ENCODE measurements at places on chromosomes 2 and 18. TPM values are rescaled to one million over a fixed set of nuclear protein-coding genes. Genes with fewer than 3 reads are reported as not detected.

DNA sequence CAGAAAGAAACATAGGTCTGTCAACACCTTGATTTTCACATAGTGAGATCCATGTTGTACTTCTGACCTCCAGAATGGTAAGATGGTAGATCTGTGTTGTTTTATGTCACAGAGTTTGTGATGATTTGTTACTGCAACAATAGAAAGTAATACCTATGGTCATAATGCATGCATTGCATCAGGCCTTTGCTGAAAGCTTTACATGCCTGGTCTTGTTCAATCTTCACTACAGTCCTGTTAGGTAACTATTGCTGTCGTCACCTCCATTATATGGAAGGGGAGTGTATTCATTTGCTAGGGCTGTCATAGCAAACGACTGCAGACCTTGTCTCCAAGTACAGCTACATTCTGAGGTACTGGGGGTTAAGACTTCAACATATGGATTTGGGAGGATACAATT, 243.5 kb downstream of the ANAPC1 start:
- DNase-seq, result no peak

- DNase-seq, result no peak
Observed at GRCh38 chr2:23712756-23713151, 214.2 kb downstream of the ATAD2B start.

- no peak for DNase-seq
Observed at GRCh38 chr2:214076527-214076926, 334.3 kb upstream of the VWC2L start.

GRCh38 chr18:908758-909724, 4.4 kb downstream of the ADCYAP1 start:
- DNase-seq, result no peak

DNA sequence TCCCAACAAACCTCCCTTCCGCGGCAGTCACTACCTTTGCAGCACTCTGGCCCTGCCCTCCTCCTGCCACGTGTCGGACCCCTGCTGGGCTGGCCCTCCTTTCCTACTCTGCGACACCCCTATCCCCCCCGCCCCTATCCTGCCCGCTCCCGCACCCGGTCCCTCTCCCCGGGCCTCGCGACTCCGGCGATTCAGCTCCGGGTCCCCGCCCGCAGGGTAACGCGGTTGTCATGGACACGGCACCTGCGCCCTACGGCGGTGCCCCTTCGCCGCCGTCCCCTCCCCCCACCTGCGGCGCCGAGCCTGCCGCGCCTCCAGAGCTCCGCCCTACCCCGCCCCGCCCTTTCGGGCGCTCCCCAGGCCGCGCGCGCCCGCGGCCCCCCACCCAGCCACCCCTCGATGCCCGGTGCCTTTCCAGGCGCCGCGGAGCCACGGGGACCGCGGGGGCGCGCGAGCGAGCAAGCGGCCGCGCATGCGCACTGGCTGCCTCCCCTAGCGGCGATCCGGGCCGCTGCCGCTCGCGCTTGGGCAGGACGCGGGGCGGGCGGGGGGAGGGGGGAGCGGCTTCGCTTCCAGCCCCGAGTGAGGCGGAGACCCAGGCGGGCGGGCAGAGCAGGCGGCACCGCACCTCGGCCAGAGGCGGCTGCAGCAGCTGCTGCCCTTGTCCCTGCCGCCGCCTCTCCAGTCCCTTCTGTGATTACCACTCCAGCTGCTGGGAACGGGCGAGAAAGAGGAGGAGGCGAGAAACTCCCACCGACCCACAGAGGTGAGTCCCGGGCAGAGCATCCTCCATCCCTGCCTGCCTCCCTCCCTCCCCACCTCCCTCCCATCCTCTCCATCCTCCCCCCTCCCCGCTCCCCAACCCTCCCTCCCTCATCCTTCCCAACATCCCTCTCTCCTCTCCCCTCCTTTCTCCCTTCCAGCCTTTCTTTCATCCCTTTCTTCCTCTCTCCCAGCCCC, at the start of gene CTNNA2:
Gene CTNNA2 (plus strand): TSS at position 610 of the 960 bp plus-strand sequence.
- DNase-seq, result peak; percentile 31

Gene EIF2AK3
- 39.1 TPM for total RNA-seq

DNA sequence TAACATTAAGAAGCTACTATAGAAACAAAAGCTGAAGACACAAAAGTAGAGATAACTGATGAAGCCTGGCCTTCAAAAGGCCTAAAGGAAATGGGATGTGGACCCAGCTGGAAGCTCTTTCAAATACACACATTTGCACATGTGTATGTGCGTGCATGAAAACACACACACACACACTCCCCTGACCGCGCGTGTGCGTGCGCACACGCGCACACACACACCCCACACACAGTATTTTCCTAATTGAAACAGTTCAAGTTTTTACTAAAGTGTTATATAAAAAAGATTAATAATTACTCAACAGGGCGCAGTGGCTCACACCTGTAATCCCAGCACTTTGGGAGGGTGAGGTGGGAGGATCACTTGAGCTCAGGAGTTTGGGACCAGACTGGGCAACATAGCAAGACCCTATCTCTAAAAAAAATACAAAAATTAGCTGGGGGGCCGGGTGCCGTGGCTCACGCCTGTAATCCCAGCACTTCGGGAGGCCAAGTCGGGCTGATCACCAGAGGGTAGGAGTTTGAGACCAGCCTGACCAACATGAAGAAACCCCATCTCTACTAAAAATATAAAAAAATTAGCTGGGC, 111.5 kb downstream of the PLEKHM3 start:
- DNase-seq, result no peak

Gene ASXL3
- total RNA-seq, result 1.3 TPM

Gene FBXO15
- 0.42 TPM for total RNA-seq

DNA sequence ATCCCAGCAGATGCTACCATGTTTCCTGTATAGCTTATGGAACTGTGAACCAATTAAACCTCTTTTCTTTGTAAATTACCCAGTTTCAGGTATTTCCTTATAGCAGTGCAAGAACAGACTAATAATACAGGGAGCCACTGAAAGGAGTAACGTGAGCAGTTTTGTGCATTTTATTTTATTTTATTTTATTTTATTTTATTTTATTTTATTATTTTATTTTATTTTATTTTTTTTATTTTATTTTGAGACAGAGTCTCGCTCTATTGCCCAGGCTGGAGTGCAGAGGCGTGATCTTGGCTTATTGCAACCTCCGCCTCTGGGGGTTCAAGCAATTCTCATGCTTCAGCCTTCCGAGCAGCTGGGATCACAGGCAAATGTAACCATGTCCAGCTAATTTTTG, 156.3 kb upstream of the MSH6 start:
- no peak for DNase-seq

GRCh38 chr2:209834767-209835166, 63.1 kb downstream of the UNC80 start:
- no peak for DNase-seq

GRCh38 chr2:204115137-204116056, 178.8 kb downstream of the ICOS start:
- no peak for DNase-seq

DNA sequence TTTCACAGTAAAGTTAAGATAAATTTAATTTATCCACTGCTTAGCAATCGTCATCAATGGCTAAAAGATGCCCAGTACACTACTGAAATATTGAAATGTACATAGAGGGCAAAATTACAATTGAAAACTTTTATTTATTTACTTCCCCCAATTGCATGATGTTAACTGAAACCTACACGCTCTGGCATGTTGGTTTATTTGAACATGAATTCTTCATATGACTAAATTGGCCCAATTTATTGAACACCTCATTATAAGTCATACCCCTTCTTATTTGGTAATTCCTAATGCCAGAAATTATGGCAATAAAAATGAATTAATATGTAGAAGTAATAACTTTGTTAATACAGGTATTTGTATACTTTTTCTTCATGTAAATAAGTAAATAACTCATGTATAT, 183.0 kb upstream of the ZC3H15 start:
- no peak for DNase-seq

- DNase-seq, result no peak
Observed at GRCh38 chr2:241003369-241003768, 5.0 kb downstream of the SNED1 start.

GRCh38 chr18:7520200-7520785, 46.8 kb upstream of the PTPRM start:
- DNase-seq, result no peak

GRCh38 chr2:128635361-128635900, 316.8 kb upstream of the HS6ST1 start:
- no peak for DNase-seq

GRCh38 chr18:48918660-48919456, 31.9 kb downstream of the SMAD7 start:
- DNase-seq, result no peak

DNA sequence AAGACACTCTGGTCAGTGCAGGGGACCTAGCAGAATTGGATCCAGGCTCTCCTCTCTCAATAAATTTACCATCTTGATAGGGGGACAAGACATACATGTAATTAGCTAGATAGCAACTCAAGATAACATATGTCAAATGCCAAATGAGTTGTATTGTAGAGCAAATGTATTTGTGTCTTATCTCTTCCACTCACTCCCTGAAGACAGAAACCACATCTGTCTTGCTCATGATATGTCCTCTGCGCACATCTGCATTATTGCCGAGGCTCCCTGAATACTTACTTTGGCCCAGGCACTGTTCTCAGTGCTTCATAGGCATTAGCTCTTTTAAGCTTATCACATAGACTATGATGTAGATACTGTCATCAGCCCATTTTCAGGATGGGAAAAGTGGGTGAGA, 122.9 kb upstream of the GATA6 start:
- no peak for DNase-seq

DNA sequence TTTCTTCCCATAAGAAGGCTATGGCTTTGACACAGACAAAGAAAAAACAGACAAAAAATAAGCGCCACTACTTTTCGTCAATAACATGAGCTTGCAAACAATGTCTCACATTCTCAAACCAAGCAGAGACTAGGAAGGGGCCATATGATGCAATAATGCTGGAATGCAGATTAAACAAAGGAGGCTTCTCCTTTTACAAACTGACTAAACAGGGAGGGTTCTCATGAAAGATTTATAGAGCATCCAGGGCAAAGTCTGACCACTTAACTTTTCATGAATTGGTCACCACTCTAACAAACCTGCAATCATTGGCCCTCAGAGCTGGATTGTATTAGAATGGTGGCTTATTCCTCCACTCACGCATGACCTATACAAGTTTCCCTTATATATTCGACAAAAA, 663.3 kb upstream of the CHAC2 start:
- no peak for DNase-seq

DNA sequence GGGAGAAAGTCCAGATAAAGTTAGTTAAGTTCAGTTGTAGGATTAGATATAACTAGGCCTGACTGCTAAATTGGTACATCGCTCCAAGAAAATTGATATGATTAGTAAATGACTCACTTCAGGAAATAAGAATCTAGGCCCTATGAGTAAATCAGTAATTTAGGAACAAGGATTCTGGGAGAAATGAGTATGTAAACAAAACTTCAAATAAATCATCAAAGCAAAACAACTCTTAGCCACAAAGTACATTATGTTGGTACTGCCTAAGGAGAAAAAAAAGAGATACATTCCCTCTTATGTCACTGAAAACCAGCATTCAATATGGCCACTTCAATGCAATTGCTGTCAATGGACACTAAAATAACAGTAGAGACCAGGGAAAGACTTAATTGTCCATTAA, 529.1 kb downstream of the ZNF804A start:
- DNase-seq, result no peak

Gene BOLA3
- total RNA-seq, result 40.4 TPM

DNA sequence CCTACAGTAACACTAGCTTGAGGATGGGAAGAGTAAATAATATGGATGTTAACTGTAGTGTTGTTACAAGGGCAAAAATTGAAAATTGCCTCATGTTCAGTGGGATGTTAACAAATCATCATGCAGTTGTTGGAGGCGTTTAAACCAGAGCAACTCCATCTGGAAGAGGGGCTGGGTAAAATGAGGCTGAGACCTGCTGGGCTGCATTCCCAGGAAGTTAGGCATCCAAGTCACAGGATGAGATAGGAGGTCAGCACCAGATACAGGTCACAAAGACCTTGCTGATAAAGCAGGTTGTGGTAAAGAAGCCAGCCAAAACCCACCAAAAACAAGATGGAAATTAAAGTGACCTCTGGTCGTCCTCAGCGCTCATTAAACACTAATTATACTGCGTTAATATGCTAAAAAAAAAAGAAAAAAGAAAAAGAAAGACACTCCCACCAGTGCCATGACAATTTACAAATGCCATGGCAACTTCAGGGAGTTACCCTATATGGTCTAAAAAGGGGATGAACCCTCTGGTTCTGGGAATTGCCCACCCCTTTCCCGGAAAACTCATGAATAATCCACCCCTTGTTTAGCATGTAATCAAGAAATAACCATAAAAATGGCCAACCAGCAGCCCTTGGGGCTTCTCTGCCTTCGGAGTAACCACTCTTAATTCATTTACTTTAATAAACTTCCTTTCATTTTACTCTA, 101.4 kb downstream of the MYO5B start:
- DNase-seq, result no peak

- DNase-seq, result no peak
Observed at GRCh38 chr2:172251231-172251630, 148.5 kb upstream of the DLX2 start.

Gene CCDC74B
- 0.49 TPM for total RNA-seq

Gene YES1
- 64.7 TPM for total RNA-seq

DNA sequence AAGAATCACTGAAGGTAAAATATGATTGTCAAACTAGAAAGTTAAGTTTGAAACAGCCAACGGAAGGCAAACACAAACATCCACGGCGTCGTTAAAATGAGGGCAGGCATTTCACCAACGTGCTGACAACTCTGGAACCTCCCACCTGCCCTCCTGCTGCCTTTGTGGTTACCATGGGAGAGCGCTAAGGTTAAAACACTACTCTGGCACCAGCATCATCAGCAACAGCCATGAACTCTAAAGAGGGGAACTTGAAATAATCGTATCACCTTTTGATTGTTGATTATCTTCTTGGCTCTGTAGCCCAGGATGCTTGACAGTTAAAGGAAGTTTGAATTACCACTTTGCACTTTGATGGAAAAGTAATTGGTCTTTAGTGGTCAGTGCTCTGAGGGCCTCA, 34.7 kb downstream of the CYB5A start:
- DNase-seq, result no peak

DNA sequence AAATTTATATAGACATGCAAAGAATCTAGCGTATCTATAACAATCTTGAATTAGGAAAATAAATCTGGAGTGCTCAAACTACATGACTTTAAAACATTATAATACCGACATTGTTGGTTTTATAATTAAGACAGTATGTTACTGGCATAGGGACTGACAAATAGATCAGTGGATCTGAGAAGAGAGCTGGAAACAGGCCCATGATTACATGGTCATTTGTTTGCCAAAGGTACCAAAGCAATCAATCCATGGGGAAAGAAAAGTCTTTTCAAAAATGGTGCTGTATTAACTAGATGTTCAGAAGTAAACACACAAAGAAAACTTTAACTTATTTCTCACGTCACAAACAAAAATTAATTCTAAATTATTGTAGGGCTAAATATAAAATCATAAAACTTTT, 124.2 kb downstream of the BCL2L11 start:
- DNase-seq, result no peak

Gene NYAP2
- total RNA-seq, result not detected

Gene SIGLEC15
- total RNA-seq, result 0.21 TPM
